ENCODE measurements at places on chromosomes 12 and 14.
A peak's percentile ranks its signal among the peaks of the same experiment; 100 is the strongest.

GRCh38 chr12:1226951-1227350 is 235.9 kb downstream of the ERC1 start:
- DNase-seq: no peak

GRCh38 chr12:20063116-20063515 is 305.2 kb upstream of the PDE3A start:
- DNase-seq: no peak

- DNase-seq: no peak
These were observed 140.8 kb downstream of the DAD1 start for GRCh38 chr14:22448035-22448904.

DNA sequence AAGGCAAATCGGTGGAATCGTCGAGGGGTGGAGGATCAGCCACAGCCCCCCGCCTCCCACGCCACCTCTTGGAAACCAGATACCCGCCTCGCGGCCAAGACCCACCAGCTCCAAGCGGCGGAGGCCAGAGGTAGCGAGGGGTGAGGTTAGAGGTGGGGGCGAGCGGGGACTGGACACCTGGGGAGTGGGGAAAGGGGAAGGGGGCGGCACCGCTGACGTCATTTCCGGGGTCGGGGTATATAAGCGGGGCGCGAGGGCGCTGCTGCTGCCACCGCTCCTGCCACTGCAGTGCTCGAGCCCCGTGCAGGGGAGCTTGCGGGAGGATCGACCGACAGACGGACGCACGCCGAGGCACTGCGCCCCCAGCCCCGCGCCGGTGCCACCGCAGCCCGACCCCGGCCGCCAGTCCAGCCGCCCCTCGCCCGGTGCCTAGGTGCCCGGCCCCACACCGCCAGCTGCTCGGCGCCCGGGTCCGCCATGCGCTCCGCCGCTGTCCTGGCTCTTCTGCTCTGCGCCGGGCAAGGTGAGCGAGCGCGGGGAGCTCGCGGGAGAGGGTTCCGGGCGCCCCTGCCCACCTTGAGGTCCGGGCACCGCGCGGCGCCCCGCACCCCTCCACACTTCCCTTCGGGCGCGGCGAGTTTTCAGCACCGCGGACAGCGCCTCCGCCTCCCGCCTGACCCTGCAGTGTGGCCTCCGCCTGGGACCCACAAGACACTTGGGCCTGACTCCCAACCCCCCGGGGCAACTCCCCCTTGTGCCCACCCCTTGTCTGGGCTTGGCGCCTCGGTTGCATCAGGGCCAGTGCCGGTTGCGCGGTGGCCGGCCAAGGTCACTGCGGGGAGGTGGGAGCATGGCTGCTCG is at the start of gene CHGA:
CHGA (plus strand) TSS at position 268 of the 861 bp plus-strand sequence; CDS start at position 478, 210 bp downstream.
- DNase-seq: peak; percentile 55

GRCh38 chr12:86513226-86513625 is 257.0 kb upstream of the MGAT4C start:
- DNase-seq: no peak

- DNase-seq: no peak
These were observed 8.7 kb downstream of the HDAC7 start for GRCh38 chr12:47811072-47811396.

DNA sequence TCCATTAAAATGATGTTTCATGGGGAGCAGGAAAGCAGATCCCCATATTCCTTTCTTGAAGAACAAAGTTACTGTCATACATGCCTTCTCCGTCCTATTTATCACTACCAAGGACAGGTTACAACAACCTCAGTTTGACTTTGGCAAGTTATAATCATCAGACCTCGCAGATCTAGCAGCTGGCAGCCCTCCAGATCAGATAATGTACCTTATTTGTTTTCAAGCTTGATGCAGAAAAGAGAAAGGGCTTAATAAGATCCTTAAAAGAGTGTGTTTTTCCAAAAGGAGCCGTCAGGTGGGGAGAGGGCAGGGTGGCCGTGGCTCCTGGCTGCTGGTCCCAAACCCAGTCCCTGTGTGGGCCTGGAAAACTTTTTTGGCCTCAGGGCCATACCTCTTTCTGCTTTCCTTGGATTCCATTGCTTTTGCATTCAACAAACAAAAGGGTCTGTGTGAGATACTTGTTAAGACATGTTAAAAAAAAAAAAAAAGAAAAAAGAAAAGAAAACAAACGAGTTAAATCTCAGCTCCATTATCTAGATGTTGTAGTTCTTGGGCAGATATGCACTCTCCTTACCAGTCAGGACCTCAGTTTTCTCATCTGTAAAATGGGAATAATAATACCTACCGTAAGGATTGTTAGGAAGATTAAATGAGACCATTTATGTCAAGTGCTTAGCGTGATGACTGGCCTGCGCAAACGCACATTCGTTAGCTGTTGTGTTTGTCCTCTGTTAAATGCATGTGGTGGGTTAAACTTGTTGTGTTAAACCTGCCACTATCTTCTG is 64.6 kb downstream of the B4GALNT3 start:
- DNase-seq: no peak

- no peak for DNase-seq
These were observed 168.1 kb downstream of the SLC38A4 start for GRCh38 chr12:46657453-46658411.

DNA sequence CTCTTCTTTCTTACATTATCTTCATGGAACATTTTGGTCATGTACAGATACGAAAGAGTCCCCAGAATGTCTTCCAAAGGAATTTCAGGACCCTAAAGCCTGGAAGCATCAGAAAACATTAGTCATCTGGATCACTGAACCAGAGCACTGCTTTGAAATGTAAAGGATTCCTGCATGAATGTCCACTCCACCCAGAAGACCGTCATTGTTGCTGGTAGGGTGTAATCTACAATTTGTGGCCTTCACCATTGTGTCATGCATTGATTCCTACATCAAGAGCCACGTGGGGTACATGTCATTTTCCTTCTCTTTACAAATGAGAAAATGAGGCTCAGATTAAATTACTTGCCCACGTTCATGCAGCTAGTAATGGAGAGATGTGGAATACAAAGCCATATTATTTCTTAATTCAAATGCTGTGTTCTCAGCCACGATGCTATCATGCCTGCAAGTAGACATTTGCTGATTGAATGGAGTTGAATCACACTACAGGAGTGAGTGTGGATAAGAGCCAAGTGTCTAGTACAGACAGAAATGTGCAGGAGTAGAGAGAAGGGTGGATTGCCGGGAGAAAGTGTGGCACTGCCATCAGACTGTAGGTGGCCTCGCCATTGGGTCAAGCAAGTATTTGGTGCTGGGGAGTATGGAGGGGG is 231.2 kb downstream of the C12orf75 start:
- DNase-seq: no peak

DNA sequence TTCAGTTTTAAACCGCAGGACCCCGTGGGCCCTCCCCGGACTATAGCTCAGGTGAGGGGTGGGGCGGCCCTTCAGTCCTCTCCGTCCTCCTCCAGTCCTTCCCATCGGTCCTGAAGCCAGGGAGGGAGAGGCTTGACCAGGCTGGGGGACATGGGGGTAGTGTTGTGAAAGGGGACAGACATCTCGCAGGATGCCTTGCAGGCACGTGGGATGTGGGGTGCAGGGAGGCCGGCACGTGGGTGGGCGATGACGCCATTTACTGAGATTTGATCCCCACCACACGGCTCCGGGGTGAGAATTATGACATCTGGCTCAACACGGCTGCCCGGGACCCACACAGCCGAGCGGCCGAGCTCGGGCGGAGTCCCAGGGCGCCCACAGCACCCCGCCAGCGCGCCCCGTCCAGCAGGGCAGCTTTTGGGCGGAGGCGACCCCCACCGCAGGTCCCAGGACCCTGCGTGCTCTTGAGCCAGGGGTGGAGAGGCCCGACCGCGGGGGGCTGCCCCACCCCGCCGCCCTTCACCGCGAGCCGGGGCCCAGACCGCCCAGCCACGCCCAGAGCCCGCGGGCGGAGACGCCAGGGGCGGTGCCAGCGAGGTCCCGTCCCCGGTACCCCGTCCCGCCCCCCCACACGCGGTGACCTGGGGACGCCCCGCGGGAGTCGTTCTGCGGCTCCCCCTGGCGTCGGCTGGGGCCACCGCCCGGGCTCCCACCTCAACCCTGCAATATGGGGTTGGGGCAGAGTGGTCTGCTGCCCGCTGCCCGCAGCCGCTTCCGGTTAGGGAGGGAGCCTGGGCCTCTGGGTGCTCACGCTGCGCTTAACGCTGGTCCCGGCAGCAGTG is 3.3 kb upstream of the EXOC3L4 start:
- DNase-seq: peak; percentile 84

GRCh38 chr14:103151270-103151945 is 28.1 kb downstream of the TNFAIP2 start:
- DNase-seq: no peak

DNA sequence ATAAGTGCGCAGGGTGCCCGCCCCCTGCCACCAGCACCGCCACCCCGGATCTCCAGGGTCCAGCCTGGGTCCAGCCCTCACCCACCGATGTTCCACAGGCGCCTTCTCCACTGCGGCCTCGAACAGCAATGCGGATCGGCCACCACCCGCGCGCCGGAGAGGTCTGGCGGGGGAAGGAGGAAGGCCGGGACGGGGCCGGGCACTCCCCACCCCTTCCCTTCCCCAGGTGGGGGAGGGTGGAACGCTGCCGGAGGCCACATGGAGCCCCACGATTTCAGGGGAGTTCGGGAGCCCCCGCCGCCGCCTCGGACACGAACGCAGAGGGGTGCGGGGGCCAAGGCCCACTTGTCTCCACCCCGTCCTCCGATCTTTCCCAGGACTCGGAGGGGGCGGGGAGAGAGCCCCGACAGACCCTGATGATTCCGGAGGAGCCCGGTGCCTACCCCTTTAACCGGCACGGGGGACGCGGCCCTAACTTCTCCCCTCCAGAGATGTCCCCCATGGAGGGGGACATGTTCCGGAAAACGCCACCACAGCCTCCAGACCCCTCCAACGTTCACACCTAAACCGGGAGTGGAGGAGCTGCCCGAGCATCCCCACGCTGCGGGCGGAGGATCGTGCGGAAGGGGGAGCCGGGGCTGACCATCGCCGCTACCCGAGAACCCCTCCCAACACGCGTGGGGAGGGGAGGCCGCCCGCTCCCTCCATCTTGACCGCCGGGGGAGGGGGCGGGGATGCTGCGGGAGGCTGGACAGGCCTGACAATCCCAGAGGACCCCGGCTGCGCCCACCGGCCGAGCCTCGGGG is 1.1 kb downstream of the ATXN2 start:
- peak; percentile 27 for DNase-seq

GRCh38 chr14:77559381-77559780 is 57.1 kb downstream of the SPTLC2 start:
- DNase-seq: no peak

- DNase-seq: no peak
These were observed 184.8 kb upstream of the NUDT4 start for GRCh38 chr12:93192878-93193277.

GRCh38 chr14:65255583-65256461 is 153.5 kb upstream of the MAX start:
- DNase-seq: peak; percentile 17

DNA sequence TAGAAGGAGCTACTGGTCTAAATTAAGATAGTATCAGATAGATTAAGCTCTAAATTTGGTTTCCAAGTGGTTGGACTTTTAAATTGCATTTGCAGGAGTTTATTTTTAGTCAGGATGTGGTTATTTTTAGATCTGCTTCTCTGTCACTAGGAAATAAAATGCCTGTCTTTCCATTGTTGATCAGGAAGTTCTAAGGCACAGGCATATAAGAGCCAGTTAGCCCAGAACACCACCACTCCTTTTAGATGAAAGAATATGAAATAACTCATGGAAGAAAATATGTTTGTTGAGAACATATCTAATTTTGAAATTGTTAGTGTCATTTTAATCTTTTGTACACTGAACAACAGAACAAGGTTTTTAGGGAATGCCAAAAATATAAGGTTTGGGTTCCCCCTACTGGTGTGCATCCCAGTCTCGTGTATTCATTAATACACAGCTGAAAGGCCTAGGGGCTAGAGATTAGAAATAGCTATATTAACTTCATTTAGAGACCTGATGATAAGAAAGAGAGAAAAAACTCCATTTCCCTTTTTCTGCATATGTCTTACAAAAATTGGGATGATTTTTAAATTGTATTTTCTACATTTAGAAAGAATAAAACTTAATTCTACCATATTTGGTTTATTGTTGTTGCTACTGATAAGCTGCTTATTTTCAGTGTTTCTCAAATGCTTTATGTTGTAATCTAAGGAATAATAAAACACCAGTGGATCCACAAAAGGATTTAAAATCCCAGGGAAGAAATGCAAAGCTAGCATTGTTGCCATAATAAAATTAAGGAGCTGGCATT is 67.2 kb downstream of the RIC8B start:
- DNase-seq: peak; percentile 54

DNA sequence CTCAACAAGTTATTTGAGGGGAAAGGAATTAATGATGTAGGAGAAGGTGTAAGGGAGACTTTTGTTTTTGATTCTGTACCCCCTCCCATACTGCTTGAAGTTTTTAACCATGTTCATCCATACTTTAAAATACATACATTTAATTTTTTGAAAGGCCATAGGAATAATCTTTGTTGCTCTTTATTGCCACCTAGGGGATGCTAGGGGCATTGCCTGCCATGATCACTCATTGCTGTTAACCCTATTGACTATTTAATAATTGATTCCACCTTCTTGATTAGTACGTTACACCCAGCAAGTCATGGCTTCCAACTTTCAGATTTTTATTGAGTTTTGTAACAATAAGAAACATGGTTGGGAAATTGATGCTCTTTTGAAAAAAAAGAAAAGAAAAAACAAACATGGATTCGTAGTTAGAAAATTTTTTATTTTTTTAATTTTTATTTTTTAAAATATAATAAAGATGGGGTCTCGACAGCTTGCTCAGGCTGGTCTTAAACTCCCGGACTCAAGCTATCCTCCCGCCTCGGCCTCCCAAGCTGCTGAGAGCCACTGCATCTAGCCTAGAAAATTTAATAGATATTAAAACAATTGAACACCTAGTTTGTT is 8.5 kb upstream of the PRKAB1 start:
- DNase-seq: peak; percentile 60

DNA sequence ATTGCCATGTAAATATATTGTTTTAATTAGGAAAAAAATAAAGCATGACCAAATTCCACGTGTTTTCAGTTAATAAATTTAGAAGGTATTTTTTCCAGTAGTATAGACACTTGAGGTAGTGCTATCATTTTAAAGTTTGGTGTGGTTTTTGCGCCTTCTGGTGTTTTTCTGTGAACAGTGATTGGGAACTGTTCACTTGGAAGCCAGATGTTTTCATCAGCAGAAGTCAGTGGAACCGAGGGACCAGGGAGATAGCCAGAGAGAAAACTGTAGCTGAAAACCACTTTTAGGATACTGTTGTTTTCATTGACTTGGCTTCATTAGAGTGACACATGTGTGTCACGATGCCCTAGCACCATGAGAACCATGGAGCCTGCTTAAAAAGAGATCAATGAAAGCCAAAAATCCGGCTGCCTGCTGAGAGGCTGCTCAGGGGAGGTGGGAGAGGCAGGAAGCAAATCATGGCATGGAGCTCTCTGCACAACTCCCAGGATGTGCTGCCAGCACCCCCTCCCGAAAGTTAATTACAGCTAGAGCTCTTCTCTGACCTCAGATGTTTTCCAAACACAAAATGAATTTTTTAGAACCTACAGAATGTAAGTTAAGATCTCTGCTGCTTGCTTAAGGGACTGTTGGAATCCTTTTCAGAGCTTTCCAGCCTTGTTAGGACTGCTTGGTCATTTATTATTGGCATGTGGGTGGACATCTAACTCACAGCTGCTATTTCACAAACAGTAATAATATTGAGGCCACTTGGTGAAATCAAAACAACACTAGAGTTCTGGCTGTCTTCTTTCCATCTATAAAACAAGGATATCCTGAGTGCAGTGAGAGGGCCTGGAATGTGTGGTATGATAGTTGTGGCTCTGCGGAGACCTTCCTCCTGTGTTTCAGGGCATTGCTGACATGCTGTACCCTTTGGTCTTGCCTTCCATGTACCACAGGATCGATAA is 192.3 kb downstream of the ANO4 start:
- no peak for DNase-seq

- DNase-seq: no peak
These were observed 56.7 kb upstream of the BICD1 start for GRCh38 chr12:32049956-32050355.

GRCh38 chr12:24943947-24944600 is 4.8 kb downstream of the BCAT1 start:
- DNase-seq: no peak

Data from CD4-positive, alpha-beta T cell treated with Interleukin-17A for 4 hours (primary cell).